ENCODE measurements at places on chromosomes 5 and 9.

DNA sequence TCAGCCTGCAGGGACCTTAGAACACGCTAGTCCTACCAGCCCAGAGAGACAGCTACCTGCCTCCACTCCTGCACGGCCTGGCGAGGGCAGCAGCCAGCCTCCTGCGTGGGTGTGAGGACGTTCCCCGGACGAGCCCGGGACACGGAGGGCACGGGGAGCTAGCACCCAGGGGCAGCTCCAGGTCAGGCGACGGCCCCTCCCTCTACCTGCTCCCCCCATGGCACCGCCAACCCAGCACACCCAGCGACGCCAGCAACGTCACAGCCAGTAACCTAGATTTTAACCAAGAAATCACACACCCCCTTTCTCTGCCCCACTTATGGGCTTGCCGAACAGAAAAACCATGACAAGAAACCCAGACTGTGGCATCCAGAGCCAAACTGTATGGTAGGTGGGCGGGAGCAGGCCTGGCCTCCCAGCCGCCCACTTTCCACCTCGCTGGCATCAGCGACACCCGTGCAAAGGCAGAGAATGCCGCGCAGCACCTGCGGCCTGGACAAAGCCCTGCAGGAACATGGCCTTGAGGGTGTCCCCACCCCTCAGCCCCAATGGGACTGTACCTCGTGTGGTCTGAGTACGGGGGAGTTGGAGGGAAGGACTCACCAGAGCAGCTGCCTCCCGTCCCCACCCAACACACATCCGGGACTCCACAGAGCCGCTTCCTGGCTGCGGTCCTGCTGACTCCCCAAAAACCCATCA, 47.9 kb downstream of the NACC2 start:
- DNase-seq: no peak

DNA sequence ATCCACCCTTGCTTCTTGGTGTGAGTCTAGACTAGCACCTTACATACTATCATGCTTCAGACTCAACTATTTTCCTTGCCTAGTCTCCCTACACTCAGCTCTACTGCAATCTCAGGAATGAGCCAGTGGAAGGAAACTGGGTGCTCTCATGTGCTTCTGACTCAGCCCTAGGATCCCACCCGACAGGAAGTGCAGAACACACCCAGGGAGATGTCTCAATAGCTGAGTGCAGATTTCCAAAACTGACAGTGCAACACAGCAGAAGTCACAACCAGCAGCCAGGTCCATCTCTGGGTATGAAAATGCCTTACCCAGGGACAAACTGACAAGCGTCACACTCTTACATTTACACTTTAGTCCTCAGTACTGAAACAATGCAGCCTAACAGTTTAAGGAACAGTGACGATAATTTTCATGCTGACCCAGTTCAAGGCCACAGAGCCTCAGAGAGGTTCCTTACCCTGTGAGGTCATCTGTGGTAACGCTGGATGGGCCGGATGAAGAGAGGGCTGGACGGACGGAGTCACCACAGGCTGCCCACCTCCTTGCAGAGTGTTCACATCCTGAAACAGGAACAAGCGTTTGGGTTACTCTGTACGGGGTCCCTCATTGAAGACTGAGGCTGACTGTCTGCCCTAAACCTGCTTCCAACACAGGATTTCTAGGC, 33.0 kb downstream of the FKBP15 start:
- DNase-seq: no peak

DNA sequence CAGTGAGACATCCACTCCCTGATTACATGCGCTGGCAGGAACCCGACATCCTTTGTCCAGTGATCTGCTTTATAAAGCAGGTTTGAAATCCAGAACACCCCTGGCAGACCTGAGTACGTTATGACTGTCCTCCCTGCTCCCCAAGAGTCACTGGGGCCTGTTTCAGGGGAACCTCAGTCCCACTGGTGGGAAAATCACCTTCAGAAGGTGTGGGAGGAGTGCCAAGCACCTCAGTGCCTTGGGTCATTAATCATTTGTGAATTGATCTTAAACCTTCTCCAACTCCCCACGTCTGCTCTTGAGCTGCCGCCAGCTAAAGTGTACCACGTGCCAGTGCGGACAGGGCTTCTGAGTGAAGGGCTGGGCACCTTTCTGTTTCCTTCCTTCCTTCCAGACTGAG, 16.2 kb downstream of the SLC6A3 start:
- no peak for DNase-seq

DNA sequence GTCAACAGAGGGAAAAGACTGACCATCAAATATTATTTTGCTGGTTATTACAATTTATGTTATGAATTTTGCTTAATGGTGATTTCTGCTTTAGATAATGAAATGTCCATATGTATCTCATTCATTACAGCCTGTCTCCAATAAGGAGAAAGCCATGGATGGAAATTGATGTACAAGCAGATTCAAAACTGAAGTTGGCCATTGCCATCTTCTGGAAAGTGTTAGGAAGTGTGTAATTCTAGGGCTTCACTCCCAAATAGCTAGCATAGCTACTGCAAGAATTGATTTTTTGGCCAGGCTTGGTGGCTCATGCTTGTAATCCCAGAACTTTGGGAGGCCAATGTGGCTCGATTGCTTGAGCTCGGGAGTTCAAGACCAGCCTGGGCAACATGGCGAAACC, 45.8 kb downstream of the DYNC2I2 start:
- no peak for DNase-seq

DNA sequence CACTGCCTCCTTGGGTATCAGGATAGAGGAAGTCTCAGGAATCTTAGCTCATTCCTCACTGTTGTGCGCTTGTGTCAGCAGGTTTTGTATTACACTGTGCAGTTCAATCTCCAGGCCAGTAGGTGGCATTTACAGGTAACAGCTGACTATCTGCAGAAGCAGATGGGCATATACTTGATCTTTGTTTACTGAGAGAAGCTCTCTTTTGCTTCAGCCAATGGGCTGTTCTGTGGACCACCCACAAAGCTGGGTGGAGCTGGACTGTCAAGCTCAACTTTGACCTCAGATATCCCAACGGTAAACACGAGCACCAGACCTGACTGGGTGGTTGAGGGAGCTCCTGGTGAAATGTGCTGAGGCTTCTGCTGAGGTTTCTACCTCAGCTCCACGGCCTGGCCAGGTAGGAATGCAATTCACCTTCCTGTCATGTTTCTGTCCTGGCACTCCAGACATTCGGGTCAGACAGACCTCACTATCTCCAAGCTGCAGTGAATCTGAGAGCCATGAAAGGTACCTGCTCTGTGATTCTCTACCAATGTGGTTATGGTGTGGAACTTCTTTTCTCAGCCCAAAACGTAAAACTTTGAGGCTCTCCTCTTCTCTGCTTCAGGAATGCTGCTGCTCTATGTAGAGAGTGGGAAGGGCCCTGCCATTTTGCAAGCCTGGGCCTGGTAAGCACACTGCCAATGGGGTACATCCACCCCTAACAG, 167.9 kb upstream of the ACTBL2 start:
- DNase-seq: no peak

- no peak for DNase-seq
Measured at GRCh38 chr5:33445798-33446197, 5.0 kb downstream of the TARS1 start.

- no peak for DNase-seq
Measured at GRCh38 chr5:140977003-140977402, 10.7 kb downstream of the PCDHAC2 start.

DNA sequence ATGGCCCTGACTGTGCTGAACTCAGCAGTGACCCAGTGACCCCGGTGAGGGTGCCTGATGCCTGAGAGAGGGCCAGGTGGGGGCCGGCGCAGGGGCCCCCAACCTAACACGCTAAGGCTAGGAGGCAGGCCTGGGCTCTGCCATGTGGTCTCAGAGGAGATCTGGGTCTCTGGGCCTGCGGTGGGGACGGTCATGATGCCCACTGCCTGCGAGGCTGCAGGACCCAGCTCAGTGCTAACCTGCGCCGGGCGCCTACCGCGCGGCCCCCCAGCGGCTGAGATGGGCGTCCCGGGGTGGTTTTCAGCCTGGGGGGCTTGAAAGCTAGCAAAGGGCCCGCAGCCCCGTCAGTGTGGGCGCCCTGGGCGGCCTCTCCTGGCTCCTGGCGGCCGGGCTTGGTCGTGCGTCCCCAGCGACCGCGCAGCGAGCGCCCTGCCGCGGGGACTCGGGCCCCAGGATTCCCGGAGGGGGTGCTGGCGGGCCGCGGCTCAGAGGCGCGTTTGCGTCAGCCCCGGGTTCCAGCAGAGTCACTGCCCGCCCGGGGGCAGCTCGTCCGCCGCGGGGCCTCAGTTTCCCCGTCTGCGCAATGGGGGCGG, 2.5 kb downstream of the EGFL7 start:
- no peak for DNase-seq

- no peak for DNase-seq
Measured at GRCh38 chr9:127181595-127182190, 59.3 kb upstream of the ANGPTL2 start.

GRCh38 chr9:3179711-3180110, 335.8 kb upstream of the PUM3 start:
- no peak for DNase-seq

DNA sequence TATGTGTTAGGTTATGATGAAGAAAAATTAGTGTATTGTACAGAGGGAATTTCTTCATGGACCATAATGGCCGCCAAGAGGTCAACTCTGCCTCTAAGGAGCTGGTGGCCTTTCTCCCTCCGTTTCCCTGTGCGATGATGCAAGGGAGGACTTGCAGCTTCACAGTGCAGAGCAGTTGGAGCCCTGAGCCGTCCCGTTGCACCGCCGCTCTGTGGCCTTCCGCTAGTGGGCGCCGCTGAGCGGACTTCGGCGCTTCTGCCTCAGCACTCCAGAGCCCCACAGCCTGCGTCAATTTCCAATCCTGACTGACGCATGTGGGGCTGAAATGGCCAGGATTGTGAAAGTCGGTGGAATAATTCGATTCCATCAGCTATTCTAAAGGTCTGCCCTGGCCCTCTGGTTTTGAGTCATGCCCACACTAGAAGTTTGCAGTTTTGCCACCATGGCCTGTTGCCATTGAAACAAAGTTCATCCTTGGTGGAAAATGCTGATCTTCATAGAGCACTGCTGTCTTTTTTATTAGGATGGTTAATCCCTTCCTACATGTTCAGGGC, 22.7 kb upstream of the LECT2 start:
- DNase-seq: peak; percentile 5

DNA sequence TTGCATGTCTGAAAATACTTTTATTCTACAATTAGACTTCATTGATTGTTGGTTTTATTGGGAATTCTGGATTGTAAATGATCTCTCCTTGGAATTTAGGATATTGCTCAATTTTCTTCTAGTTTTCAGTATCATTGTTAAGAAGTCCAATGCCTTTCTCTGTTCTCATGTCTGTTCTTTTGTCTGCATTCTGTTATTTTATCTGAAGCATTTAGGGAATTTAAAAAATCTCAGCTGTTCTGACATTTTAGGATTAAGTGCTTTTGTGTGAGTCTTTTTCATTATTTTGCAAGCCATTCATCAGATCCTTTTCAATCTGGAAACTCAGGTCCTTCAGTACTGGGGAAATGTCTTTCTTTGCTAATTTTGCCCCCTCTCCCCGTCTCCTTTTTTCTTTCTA, 4.4 kb upstream of the FER start:
- no peak for DNase-seq

- DNase-seq: no peak
Measured at GRCh38 chr5:20105915-20106314, 117.9 kb upstream of the CDH18 start.

DNA sequence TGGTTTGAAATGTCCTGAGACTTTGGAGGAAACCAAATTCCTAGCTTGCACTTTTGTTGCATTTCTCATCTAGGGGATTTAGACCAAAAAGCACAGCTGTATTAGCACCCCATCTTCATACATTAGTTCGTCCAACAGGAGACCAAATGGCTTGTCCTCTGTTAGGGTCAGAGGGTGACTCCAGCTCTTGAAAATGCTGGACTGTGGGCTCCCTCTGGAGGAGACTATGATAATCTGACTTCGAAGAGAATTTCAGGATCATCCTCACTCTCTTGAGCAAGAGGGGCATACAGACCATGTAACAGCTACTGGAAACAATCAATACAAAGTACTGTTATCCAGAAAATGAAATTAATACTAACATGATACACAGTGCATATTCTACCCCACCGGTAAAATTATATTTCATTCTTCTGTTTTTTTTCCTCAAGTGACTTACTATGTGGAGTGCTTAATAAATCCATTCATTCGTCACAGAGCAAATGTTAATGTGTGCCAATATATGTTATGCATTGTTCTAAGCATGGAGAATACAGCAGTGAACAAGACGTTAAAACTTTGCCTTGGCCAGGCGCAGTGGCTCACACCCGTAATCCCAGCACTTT, 63.7 kb upstream of the PPP2CA start:
- DNase-seq: no peak

GRCh38 chr9:5455181-5455580, 4.8 kb downstream of the CD274 start:
- DNase-seq: no peak

DNA sequence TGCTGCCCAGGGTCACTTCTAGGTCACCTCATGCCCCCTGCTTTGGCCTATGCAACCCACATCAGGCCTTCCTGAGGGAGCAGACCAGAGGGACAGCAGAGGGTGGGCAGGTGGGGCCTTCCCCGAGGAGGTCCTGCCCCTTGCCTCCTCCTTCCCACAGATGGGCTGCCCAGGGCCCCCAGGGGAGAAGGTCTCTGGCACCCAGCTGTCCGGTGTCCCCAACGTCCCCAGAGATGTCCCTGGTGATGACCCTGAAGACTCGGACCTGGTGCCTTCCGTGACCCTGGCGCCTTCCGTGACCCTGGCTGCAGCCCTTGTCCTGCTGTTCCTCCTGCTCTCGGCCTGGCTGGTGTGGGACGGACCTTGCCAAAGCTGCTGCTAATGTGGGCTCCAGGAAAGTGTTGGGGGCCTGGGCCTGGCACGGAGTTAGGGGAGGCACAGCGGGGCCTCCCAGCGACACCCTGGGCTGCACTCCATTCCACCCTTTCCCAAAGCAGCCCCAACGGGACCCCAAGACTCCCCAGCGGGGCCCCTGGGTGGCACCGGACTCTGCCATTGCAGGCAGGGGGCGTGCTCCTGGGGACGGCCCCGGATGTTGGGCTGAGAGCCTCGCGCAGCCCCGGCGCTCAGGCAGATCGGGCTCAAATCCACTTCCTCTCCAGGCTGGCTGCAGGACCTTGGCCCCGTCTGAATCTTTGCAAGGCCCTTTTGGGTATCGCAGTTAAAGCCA, 6.8 kb upstream of the SLC2A6 start:
- DNase-seq: no peak

- no peak for DNase-seq
Measured at GRCh38 chr9:97487861-97488260, 13.6 kb upstream of the TMOD1 start.

GRCh38 chr5:179313849-179314521, 31.3 kb downstream of the ADAMTS2 start:
- DNase-seq: no peak

All from activated CD8-positive, alpha-beta memory T cell treated with anti-CD3 and anti-CD28 coated beads for 1 hour (primary cell).